T47D (cell line): ENCODE measurements at places on chromosomes 2 and 18.

DNA sequence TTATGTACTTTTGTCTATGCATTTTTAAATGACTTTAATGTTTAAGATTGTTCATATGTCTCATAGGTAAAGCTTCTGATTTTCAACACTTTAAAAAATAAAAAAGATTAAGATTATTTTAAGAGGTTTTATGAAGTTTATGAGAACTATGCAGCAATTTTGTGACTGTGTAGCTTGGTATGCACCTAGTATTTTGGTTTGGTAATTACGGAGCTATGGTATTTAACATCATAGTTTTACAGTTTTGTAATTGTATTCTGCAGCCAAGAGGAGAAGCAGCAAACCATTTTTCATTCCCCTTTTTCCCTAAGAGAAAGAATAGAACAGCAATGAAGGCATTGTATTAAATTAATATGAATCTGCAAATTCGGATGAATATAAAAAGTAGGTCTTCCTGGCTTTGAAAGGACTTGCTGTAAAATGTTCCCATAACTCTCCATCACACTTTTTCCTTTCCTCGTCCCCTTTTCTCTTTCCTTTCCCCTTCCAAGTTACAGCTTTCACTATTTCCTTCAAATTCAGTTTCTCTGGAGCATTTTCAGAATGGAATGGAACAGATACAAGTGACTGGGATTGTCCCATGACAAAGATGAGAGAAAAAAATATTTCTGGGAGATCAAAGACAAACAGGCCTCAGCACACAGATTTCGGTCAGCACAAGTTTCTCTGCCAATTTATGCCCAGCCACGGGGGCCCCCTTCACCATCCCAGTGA lies 26.1 kb upstream of the PIEZO2 start:
- no peak for DNase-seq

DNA sequence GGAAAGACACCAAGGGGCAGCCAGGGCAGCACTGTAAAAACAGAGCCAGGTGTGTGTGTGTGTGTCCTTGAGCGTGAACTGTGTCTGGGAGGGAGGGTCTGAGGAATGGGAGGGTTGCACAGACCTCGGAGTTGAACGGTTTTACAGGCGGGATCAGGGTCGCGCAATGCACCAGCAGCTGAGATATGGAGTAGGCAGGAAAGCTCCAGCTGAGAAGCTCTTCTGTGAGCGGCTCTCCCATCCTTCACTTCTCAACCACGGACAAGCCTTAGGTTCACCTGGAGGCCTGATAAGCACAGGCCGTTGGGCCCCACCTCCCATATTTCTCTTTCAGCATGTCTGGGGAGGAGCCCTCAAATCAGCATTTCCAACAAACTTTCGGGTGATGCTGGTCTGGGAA lies 12.1 kb downstream of the SERTAD2 start:
- DNase-seq = no peak

DNA sequence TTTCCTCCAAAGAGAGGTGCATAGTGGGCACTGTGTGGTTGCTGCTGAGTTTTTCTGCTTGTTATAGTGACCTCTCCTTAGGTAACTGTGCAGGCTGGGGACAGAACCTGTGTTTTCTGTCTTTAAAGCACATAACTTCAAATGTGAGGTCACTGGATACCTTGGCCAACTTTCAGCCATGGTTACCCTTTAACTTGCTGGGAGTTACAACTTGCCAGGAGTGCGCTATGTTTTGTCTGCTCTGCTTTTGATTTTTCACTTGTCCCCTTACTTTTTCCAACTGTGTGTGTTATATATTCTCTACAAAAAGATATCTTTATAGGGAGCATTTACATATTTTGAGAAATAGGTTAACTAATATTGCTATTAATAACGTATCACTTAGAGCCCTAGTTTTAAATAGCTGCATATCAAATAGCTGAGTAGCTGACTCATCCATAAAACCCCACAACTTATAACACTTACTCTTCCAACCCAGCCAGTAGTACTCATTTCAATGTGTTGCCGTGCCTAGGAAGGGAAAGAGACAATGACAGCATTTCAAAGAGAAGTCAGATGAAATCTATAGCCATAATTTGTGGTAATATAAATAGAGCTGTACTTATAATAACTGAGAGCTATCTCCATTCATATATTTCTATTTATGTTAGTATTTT lies 51.6 kb downstream of the DPP4 start:
- DNase-seq = no peak

DNA sequence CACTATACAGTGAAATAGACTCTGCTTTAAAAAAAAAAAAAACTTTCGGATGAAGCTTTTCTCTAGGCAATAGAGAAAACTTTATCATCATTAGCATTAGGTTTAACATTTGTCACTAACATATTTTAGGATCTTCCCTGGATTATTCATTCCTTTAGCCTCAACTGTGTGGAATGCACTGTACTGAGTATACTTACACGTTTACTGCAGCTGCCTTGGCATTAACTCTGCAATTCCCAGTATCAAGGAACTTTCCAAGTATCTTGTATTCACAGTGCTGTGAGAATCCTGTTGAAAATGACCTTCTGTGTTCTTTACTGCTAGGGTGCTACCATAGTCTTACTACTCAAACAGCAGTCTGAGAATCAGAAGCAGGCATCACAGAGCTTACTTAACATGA lies 328.2 kb upstream of the COL3A1 start:
- no peak for DNase-seq

GRCh38 chr18:68660354-68661183 lies 54.3 kb downstream of the TMX3 start:
- peak; percentile 48 for DNase-seq

DNA sequence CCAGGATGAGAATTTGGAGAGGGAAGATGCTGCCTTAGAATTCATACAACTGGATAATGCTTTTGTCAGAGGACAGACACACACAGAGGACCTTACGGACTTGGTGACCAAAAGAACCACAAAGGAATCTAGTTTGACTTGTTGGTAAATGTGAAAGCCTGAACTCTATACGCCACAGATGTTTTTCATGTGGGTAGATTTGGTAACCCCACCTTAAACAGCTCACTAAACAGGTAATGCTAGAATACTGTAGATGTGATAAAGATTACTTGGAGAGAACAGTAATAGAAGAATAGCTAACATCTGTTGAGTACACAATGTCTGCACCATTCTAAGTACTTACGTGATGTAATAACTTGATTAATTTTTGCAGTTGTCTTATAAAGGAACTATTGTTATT lies 24.1 kb downstream of the ANXA4 start:
- no peak for DNase-seq

GRCh38 chr18:45548614-45549013 lies 66.7 kb upstream of the SLC14A2 start:
- no peak for DNase-seq

GRCh38 chr18:10759241-10759640 lies 233.4 kb downstream of the NAPG start:
- DNase-seq = no peak

DNA sequence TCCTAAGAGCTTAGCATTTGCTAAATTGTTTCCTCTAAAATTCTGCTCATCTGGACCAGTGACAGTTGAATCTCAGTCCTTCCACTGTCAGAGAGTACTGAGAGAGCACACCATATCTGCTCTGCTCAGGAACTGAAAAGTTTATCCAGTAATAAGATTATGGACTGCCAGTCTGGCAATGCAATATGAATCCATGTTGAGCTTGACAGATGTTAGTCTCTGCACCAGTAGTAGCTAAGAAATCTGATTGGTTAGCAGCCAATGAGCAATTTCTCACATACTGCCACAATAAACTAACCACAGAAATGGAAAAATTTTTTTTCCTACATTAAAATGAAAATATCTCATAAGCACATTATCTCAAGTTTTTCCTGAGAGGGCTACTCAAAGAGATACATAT lies 2.3 kb downstream of the PRKD3 start:
- no peak for DNase-seq

GRCh38 chr2:96413323-96413722 lies 77.8 kb downstream of the NCAPH start:
- peak; percentile 39 for DNase-seq

- no peak for DNase-seq
Measured at GRCh38 chr2:170845343-170845742, 28.7 kb downstream of the GAD1 start.

DNA sequence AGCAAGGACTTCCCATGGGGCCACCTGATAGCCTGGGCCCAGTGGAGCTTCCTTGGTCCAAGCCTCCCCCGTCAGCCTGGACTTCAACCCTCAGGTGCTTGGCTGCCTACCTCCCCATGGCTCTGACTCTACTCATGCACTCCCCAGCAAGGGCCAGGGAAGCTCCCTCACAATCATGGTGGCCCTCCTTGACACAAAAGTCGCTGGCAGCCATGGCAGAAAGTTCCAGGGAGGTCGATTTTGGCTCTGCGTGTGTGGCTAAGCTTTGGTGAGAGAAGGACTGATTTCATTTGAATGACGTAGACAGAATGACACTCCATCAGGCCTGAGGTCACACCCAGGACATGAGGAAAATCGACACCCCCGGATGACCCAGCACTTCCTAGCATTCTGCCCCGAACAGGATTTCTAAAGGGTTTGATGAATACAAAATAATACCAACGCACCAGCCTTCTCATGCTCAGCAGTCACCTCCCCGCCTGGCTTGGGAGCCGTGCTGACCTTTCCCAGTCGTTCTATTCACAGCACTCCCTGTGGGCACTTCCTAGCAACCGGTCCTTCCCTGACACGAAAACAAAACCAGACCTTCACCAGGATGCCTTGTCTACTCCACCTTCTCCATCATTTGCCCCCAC lies 52.7 kb downstream of the LBH start:
- no peak for DNase-seq
